Naive thymus-derived CD4-positive, alpha-beta T cell (primary cell): ENCODE measurements at places on chromosomes 13 and 19. TPM values are rescaled to one million over a fixed set of nuclear protein-coding genes. Genes with fewer than 3 reads are reported as not detected.

The ZNF730 gene
- polyA plus RNA-seq = not detected

The TMC4 gene
- not detected for polyA plus RNA-seq

The HMGB1 gene
- 529 TPM for polyA plus RNA-seq

The LILRA6 gene
- polyA plus RNA-seq = 0.36 TPM

The ZNF43 gene
- polyA plus RNA-seq = 24.3 TPM

The TSC22D1 gene
- polyA plus RNA-seq = 5.7 TPM

The KIR2DL1 gene
- not detected for polyA plus RNA-seq

The KCNN1 gene
- polyA plus RNA-seq = not detected

- DNase-seq = no peak
Observed at GRCh38 chr19:33818411-33818810, 21.7 kb downstream of the KCTD15 start.

DNA sequence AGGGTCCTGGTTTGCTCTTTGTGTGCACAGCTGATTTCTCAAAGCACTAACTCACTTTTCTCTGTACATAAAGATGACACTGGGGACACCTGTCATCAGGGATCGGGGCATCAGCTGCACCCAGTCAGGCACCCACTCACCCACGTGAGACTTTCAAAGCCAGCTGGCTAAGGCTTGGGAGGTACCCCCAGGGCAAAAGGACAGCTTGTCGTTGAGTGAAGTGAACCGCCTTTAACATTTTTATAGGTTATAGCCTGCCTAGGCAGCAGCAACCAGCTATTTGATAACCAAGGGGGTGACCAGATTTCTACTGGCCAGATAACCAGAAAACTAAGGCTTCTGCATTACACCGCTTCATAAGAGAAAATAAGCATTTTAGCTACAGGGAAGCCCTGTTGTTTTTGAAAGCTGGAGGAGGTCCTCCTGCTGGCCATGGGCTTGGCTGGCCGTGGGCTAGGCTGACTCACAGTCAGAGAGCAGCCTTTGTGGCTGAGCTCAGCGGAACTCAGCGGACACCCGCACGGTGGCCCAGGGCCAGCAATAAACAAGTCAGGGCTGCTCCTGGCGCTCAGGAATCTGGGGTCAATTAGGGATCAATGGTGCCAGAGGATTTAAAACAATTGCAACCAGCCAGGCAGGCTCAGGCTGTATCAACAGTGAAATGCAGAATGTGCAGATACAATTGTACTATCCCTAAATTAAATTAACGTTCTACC lies 57.1 kb downstream of the ALOX5AP start:
- DNase-seq = no peak

DNA sequence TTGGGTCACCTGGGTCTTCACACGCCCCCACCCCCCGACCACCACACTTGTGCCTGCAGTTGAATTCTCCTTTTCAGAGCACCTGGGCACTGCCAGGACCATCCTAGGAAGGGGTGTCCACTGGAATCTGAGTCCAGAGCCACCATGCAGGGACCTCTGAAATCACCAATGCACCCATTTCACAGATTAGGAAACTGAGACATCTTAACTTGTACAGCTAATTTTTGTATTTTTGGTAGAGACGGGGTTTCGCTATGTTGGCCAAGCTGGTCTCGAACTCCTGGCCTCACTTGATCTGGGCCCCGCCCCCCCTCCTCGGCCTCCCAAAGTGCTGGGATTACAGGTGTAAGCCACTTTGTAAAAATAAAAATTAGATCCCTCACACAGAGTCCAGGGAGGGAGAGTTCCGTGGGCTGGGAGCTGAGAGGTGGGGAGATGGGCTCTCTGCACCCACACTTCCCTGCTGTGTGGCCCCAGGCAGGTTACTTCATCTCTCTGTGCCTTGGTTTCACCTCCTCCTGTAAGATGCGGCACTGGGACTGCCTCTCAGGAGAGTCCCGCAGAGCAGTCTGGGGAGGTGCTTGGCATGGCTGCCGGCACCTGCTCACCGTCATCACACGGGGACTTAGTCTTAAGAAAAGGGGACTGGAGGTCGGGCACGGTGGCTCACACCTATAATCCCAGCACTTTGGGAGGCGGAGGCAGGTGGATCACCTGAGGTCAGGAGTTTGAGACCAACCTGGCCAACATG lies 45.9 kb upstream of the C19orf12 start:
- DNase-seq = no peak

DNA sequence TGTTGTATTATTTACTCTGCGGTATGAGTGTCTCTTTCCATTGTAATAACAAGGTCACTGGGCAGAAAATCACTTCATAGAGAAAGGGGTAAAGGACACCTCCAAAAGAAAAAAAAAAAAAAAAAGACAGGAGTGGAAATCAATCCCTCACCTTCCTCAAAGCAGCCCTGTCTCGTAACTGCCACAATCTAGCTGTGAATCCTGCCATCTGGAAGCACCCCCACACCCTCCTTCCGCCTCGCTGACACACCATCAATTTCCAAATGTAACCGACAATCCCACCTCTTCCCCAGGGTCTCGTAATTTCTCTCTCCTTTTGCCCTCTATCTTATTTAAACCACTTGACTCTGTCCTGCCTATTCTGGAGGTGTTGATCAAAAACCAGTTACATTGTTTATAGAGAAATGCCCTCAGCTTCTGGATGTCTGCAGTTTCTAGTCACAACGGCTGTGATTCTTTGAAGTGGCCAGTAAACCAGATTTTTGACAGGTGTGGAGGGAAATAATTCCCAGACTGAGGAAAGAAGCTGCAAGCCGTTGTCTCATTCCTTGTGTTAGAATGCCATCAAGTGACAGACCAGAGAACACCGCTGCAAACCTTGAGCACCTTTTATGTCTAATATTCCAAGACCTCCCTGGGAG lies 9.1 kb upstream of the POP4 start:
- no peak for DNase-seq

GRCh38 chr13:46721054-46721453 lies 75.9 kb downstream of the ESD start:
- peak; percentile 38 for DNase-seq

DNA sequence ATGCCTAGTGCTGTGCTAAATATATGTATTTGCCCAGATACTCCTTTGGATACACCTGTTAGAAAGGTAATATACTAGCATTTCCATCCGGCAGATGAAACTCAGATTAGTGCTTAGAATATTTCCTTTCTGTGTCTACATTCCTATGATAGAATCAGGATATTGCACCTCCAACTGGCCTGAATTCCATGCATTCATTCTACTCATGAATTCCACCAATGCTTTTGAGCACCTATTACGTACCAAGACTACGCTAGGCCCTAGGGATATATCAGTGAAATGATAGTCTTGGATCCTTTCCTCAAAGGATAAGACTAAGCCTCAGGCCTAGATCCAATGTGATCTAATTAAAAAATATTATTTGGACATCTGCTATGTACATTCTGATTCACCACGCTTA lies 223.8 kb upstream of the SERP2 start:
- no peak for DNase-seq

DNA sequence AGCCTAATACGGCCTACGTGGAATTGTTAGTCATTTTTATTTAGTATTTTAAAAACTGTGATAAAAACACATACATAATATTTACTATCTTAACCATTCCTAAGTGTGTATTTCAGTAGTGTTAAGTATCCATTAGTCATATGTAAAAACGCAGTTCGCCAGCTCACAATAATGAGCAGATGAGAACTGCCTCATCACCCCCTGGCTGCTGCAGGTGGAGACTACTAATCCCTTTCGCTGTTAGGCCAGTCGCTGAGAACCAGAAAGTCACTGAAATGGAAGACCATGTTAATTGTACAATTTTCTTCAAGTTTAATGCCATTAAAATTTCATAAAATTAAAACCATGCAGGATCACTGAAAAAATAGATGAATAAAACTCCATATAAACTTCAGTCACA lies 1.6 kb downstream of the ESD start:
- DNase-seq = no peak

DNA sequence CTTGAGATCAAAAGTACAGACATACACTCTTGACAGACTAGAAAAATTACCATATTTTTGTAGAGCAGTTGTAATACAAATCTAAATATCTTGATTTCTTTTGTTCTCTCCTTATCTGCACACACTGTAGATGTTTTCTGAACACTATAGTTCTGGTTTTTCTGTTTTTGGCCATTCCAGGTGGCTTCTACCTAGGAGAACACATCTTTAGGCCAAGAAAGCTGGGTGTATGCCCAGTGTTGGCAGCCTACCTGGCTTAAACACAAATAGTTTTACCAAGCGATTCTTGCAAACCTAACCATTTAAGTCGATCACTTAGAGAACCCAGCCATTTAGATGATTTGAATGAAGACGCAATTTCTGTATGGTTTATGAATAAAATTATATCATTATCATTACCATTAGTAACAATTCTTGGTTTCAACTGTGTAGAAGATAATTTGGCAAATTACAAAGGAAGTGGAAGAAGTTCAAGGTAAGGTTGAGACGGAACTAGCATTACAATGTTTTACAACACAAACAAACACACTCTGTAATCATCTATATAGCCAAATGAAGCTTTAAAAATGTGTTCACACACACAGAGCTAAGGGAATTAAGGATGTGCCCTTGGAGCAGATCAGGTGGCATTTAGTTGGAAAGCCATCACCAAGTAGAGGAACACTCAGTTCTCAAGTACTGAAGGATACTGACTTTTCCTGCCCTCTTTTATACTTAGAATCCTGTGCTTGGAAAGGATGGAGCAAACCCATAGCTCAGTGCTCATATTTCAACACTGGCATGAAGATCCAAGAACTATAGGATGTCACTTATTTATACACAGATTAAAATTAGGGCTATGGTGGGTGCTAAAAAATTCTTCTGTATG lies 36.2 kb downstream of the ERCC5 start:
- no peak for DNase-seq

DNA sequence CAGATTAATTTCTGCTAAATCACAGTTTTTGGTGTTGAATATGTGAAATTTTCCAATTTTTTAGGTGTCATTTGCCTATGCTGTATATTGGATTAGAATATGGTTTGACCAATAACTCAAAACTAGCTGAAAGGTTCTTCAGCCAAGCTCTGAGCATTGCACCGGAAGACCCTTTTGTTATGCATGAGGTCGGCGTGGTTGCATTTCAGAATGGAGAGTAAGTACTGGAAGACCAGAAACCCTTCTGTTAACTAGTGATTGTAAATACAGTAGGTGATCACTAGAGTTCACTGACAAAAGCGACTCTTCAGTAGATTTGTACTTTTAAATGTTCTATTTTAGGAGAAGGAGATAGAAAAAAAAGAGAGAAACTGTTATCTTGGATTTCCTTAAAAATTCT lies 22.3 kb downstream of the CDC16 start:
- DNase-seq = no peak

- DNase-seq = no peak
Observed at GRCh38 chr13:46182491-46182877, 507 bp upstream of the LCP1 start.

DNA sequence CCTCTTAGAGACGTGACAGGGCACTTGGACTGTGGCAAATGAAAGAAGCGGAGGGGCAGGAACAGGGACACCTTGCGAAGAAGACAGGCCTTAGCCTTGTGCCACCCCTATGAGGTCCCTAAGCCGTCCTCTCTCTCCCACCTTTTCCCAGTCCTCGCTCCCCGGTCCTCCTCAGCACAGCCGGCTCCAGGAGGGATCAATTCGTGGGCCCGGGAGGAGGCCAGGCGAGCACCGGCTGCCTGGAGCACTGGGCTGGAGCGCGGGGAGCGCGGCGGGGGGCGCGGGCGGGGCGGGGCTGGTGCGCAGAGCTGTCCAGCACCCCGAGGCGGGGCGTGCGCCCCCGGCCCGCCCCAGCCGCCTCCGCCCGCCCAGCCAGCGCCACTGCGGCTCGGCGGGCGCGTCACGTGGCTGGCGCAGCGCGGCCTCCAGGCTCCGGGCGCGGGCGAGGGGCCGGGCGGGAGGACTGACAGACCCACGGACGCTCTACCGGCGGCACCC lies at the start of gene LRP3:
TSS of gene LRP3 (plus strand) at position 466 of the 498 bp plus-strand sequence. CDS start 456 bp downstream, outside the sequence.
- no peak for DNase-seq

GRCh38 chr13:114143806-114144605 lies 11.6 kb upstream of the RASA3 start:
- no peak for DNase-seq

GRCh38 chr19:9939301-9939913 lies 3.1 kb upstream of the OLFM2 start:
- DNase-seq = no peak

- no peak for DNase-seq
Observed at GRCh38 chr19:38265921-38266429, 1.6 kb downstream of the SPINT2 start.

DNA sequence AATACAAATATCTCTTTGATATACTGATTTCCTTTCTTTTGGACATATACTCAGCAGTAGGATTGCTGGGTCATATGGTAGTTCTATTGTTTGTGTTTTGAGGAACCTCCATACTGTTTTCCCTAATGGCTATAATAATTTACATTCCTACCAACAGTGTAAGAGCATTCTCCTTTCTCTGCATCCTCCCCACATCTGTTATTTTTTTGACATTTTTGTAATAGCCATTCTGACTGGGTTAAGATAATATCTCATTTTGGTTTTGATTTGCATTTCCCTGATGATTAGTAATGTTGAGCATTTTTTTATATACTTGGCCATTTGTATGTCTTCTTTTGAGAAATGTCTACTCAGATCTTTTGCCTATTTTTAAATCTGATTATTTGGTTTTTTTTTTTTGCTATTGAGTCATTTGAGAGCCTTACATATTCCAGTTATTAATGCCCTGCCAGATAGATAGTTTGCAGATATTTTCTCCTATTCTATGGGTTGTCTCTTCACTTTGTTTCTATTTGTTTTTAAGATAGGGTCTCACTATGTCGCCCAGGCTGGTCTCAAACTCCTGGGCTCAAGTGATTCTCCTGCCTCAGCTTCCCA lies 95.7 kb downstream of the FNDC3A start:
- DNase-seq = no peak

DNA sequence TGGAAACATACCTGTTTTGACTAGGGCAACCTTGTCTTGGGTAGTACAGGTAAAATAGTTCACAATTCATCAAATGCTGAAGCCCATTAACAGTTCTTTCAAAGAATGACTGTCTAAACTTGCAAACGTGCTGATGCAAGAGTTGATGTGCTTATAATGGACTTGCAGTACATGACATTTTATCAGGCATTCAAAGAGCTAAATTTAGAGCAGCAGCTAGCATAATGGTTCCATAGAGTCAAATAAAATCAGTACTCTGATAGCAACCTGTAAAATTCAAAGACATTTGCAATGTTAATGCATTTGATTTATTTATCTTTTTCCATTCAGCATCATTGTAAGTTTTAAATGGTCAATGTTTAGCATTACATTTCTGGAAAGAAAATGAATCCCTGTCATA lies 979.7 kb upstream of the SLC10A2 start:
- no peak for DNase-seq

GRCh38 chr19:31511098-31511497 lies 161.9 kb upstream of the TSHZ3 start:
- DNase-seq = no peak
